ENCODE measurements at places on chromosomes 7 and 10.

GRCh38 chr10:129594811-129595210 lies 127.8 kb downstream of the MGMT start:
- DNase-seq: no peak

GRCh38 chr10:35908451-35908850 lies 266.4 kb upstream of the FZD8 start:
- DNase-seq: no peak

DNA sequence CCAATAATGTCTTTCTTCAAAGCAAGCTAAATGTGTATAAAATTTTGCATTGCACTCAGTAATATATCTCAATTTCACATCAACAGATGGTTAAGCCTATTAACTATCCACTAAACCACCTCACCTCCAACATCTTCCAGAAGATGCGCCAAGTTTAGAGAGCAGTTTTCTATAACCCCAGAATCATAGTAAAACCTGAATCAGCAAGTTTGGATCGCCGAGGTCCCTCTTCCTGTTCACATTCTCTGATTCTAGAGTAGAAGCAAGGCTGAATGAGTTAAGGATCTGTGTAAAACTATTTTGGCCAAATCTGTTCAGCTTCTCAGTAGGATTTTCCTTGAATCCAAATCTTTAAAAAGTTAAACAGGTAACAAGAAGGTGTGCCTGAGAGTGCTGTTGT lies 1.4 kb upstream of the FAM204A start:
- no peak for DNase-seq

- DNase-seq: no peak
Measured at GRCh38 chr10:60212195-60212594, 177.5 kb downstream of the ANK3 start.

DNA sequence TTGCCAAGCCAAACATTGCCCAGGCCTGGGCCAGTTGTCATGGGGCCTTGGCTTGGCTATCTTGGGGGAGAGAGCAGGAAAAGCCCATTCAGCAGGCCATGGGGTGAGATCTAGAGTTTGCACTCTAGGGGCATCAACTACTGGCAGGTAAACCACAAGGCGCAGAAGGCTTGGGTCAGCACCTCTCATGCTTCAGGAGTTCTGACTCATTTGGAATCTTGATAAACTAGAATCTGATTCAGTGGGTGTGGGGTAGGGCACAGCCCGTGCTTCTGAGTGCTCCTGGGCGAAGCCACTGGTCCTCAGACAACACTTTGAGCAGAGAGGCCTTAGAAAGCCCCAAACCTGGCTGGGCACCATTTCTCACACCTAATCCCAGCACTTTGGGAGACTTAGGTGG lies 81.1 kb downstream of the RGS10 start:
- no peak for DNase-seq

All from stimulated activated CD8-positive, alpha-beta memory T cell treated with anti-CD3 and anti-CD28 coated beads, Interleukin-4, amount 100 ng/mL, for 1 hour (primary cell).